CD4-positive, alpha-beta T cell treated with Interferon gamma for 1 hour (primary cell): ENCODE measurements at places on chromosomes 3 and 15.

DNA sequence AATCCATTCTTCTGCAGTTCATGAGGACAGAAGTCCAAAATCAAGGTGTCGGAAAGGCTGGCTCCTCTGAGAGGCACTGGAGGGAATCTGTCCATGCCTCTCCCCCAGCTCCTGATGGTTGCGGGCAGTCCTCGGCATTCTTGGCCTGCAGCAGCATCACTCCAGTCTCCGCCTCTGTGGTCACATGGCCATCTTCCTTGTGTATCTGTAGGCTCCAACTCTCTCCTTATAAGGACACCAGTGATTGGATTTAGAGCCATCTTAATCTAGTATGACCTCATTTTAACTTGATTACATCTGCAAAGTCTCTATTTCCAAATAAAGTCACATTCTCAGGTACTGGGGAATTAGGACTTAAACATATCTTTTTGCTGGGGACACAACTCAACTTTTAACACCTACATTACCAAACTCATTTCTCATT lies 56.0 kb upstream of the FLNB start:
- no peak for DNase-seq

DNA sequence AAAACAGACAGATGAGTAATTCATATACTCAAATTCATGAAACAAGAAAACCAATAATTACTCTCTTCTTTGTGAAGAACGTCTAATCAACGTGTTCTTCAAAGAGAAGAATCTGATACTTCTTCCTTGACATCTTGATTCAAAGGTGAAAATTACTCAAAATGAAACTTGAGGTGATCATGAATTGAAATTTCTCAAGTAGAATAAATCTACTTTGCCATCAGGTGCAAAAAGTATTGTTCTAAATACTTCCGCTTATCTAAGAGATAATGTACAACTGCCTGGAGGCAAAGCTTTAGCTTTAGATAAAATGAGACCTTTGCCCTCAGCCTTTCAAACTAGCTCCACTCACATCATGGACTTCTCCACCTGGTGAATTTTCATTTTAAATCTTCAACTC lies 13.9 kb upstream of the XXYLT1 start:
- no peak for DNase-seq

- no peak for DNase-seq
Observed at GRCh38 chr15:59887211-59887610, 116.9 kb upstream of the FOXB1 start.

GRCh38 chr3:194938845-194939531 lies 253.3 kb downstream of the FAM43A start:
- DNase-seq = no peak

DNA sequence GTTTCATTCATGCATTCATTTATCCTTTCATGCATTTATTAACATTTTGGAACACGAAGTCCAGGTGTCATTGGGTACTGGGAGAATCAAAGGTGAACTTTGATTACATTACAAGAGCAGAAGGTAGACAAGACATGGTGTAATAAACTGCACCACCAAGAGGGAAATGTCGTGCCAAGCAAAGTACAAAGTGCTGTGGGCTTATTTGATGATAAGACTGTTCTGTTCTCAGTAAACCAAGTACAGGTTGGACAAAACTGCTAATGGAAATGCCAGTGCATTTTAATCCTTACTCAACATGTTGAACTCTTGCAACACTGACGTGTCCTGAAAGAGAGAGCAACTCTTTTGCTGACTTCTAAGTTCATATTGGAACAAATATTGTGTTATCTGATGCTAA lies 69.4 kb downstream of the MME start:
- DNase-seq = no peak
